ENCODE measurements at places on chromosomes 2 and 18.

- H3K27me3 ChIP-seq, result no peaks in the 10 kb centered on the region
- no peak overlapping the region for H3K4me3 ChIP-seq
- no peak for DNase-seq
- peaks cover 27% of the 10 kb centered on the region for H3K4me1 ChIP-seq
- H3K36me3 ChIP-seq, result peaks cover 20% of the 10 kb centered on the region
- H3K27ac ChIP-seq, result peak overlapping the region; percentile 11
Observed at GRCh38 chr2:61926531-61927477, 21.3 kb downstream of the COMMD1 start.

- H3K27ac ChIP-seq, result no peak overlapping the region
- H3K36me3 ChIP-seq, result no peaks in the 10 kb centered on the region
- H3K27me3 ChIP-seq, result no peaks in the 10 kb centered on the region
- no peak for DNase-seq
Observed at GRCh38 chr2:36366491-36367120, 11.0 kb downstream of the CRIM1 start.

DNA sequence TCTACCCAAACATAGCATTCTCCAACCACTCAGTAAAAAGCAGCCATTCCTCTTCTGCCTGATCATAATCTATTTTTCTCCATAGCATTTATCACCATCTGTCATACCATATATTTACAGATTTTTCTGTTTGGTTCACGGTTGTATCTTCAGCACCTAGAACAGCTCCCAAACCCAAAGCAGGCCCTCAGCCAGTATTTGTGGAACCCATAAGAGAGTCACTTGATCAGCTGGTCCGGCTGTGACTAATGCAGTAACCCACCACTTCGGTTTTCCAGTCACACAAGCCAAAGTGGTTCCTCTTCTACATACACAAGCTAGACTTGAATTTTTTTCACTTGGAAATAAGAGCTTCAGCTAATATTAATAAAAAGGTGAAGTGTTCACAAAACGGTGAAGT, 511.6 kb upstream of the CELF4 start:
- H3K4me1 ChIP-seq, result no peaks in the 10 kb centered on the region
- H3K27me3 ChIP-seq, result no peaks in the 10 kb centered on the region
- no peaks in the 10 kb centered on the region for H3K36me3 ChIP-seq
- H3K27ac ChIP-seq, result no peak overlapping the region
- DNase-seq, result no peak
- H3K4me3 ChIP-seq, result no peak overlapping the region

DNA sequence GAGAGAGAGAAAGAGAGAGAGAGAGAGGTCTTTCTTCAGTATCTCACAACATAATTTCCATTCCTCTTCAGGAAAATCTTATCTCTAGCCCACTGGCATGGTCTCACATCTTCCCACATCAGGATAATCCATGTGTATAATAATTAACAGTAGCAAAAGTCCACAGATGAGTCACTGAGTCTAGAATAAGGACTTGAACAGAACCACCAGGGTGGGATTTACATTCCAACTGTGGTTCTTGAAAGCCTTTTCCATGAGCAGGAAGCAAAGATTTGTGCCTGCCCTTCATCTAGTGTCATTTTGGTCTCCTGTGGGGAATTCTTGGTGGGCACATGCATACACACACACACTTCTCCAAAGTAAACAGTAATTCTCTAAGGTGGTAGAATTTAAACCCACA, 107.1 kb upstream of the TCF4 start:
- H3K27ac ChIP-seq, result no peak overlapping the region
- H3K27me3 ChIP-seq, result no peaks in the 10 kb centered on the region
- H3K4me1 ChIP-seq, result peaks cover 3% of the 10 kb centered on the region
- H3K36me3 ChIP-seq, result no peaks in the 10 kb centered on the region

GRCh38 chr2:152462779-152463178, 127.8 kb downstream of the FMNL2 start:
- no peak overlapping the region for H3K27ac ChIP-seq
- H3K27me3 ChIP-seq, result no peaks in the 10 kb centered on the region
- no peaks in the 10 kb centered on the region for H3K36me3 ChIP-seq
- DNase-seq, result no peak
- no peak overlapping the region for H3K4me3 ChIP-seq

DNA sequence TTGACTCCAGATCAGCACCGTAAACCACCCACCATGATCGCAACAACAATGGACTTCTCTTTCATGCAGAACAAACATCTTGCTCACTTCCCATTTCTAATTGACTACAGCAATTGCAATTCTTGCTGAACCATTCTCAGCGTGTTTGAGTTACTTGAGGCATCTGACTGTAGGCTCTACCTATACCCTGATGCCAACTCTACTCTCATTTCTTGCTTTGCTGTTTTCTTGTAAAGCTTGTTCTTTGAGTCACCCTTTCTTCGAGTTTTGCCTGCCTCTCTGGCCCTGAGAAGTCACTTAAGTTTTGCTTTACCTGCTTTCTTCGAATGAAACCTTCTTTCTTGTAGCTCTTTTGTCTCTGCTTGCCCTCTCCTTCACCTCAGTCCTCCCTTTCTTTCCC, 160.5 kb upstream of the RND3 start:
- no peaks in the 10 kb centered on the region for H3K36me3 ChIP-seq
- DNase-seq, result no peak
- H3K4me1 ChIP-seq, result no peaks in the 10 kb centered on the region
- no peak overlapping the region for H3K27ac ChIP-seq

DNA sequence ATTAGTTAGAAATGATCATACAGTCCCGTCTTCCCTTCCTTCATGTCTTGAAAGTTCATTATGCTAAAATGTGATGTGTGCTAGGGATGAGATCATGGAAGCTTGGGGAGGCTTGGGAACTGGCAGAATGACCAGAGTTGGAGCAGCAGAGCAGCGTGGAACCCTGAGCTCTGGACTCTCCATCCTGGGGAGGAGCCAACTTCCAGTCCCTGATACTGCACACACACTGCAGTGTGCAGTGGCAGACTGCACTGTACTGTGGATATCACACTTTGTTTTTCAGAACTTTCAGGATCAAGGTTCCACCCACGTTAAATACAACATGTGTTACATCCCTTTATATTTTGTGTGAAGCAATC, 27.3 kb upstream of the GREB1 start:
- no peaks in the 10 kb centered on the region for H3K4me1 ChIP-seq
- no peak overlapping the region for H3K27ac ChIP-seq

DNA sequence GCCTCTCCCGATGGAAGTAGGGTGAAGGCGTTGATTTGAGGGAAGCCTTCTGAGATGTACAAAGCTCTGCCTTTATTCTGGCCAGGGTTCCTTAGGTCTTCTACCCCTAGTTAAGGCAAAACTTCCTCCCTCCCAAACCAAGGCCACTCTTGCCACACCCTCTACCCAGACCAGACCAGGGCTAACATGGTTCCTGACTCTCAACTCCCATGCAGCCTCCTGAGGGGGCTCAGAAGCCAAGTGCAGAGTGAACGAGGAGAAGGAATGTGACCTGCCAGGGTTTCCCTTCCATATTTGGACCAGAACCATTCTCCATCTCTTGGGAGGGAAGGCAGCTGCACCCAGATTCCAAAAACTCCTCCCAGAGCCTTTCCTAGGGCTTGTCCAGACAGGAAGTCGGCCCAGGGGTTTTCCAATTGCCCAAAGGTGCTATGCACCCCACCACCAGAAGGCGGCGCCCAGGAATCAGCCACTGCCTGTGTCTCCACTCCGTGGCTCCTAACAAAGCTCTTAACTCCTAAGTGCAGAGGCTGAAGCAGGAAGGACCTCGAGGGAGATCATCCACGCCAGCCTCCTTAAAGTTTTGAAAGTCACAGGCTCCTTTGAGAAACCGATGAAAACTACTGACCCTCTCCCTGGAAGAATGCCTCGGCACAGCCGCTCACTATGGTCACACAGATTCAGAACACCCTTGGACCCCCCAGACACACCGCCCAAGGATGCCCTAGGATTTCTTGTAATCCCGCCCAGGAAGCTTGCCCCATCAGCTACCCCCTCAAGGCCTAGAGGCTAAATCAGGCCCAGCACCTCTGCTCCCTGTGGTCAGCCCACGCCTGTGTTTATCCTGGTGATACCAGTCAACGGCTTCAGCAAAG, 157.8 kb downstream of the SMAD2 start:
- peak; percentile 25 for DNase-seq
- peaks cover 23% of the 10 kb centered on the region for H3K27me3 ChIP-seq

- no peak overlapping the region for H3K4me3 ChIP-seq
- DNase-seq, result no peak
- no peaks in the 10 kb centered on the region for H3K36me3 ChIP-seq
- no peak overlapping the region for H3K27ac ChIP-seq
Observed at GRCh38 chr2:152430876-152431275, 95.9 kb downstream of the FMNL2 start.

GRCh38 chr2:59988341-59988740, 565.1 kb downstream of the BCL11A start:
- no peak overlapping the region for H3K27ac ChIP-seq
- DNase-seq, result no peak
- no peaks in the 10 kb centered on the region for H3K27me3 ChIP-seq
- H3K4me1 ChIP-seq, result no peaks in the 10 kb centered on the region

- no peak overlapping the region for H3K27ac ChIP-seq
- DNase-seq, result no peak
- no peak overlapping the region for H3K4me3 ChIP-seq
- H3K27me3 ChIP-seq, result peaks cover 4% of the 10 kb centered on the region
- H3K36me3 ChIP-seq, result no peaks in the 10 kb centered on the region
- no peaks in the 10 kb centered on the region for H3K4me1 ChIP-seq
Observed at GRCh38 chr18:75544496-75544895, 117.0 kb upstream of the SMIM21 start.

DNA sequence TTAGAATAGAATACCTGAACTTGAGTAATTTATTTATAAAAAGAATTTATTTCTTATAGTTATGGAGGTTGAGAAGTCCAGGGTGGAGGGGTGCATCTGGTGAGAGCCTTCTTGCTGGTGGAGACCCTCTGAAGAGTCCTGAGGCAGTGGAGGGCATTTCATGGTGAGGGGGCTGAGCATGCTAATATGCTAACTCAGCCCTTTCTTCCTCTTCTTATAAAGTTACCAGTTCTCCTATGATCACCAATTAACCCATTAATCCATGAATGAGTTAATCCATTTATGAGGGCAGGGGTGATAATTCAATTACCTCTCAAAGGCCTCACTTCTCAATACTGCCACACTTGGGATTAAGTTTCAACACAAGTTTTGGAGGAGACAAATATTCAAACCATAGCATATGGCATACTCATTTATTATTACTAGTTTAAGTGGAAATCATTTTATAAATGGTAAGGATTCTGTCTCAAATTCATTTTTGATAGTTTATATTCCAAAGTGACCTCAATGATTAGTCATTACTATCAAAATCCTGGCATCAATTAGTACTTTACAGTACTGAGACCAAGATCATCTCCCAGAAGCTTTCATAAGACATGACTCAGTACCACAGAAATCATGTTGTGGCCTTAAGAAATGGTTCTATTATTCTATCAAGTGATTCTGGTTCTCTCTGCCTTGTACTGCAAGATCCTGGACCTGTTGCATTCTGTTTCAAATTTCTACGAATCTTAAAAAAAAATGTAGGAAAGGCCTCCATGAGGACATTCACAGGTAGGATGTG, 5.5 kb downstream of the ZNF396 start:
- no peaks in the 10 kb centered on the region for H3K36me3 ChIP-seq
- H3K4me1 ChIP-seq, result peaks cover 5% of the 10 kb centered on the region
- no peaks in the 10 kb centered on the region for H3K27me3 ChIP-seq
- H3K27ac ChIP-seq, result no peak overlapping the region
- DNase-seq, result no peak
- H3K4me3 ChIP-seq, result no peak overlapping the region

GRCh38 chr18:75262511-75262910, 51.9 kb downstream of the TSHZ1 start:
- H3K27ac ChIP-seq, result no peak overlapping the region
- no peak for DNase-seq
- no peak overlapping the region for H3K4me3 ChIP-seq
- peaks cover 11% of the 10 kb centered on the region for H3K4me1 ChIP-seq

- H3K27ac ChIP-seq, result peak overlapping the region; percentile 100
- peak; percentile 90 for DNase-seq
- peaks cover 16% of the 10 kb centered on the region for H3K36me3 ChIP-seq
- H3K4me1 ChIP-seq, result peaks cover 23% of the 10 kb centered on the region
Observed at GRCh38 chr2:23925702-23926289, 1.1 kb downstream of the ATAD2B start.

DNA sequence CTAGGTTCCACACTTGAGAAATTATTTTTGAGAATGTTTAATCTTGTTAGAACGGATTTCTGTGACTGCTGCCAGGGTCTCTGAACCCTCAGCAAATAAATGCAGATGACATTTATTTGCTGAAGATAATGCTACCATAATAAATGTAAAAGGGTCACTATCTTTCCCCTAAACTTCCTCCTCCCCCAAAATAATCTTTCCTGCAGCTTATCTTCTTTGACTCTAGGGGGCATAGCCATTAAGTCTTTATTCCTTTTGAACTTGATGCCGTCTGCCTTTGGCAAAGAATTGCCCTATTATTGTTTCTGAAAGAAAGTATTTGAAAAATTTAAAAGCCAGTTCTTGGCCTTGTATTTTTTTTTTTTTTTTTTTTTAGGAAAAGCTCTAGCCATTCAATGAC, 63.6 kb upstream of the ACSL3 start:
- no peak for DNase-seq
- H3K4me1 ChIP-seq, result no peaks in the 10 kb centered on the region
- no peaks in the 10 kb centered on the region for H3K27me3 ChIP-seq
- H3K36me3 ChIP-seq, result no peaks in the 10 kb centered on the region

DNA sequence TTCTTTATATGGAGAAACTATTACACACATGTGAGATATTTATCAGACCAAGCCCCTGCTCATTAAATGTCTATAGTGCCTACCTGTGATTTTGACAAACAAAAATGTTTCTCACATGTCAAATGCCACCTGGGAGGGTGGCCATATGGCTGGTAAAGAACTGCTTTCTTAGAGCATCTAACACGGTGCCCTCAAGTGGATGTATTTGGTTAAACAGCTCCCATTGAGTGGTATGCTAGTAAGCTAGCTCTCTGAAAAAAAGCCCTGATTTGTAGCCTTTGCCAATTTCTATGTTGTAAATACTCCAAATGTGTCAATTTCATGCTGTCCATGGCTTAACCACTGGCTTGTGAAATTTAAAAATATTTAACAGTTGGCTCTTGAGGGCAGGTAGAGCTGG, 94.6 kb downstream of the PMAIP1 start:
- DNase-seq, result no peak
- no peaks in the 10 kb centered on the region for H3K36me3 ChIP-seq
- H3K27me3 ChIP-seq, result peaks cover 55% of the 10 kb centered on the region
- H3K27ac ChIP-seq, result no peak overlapping the region
- H3K4me1 ChIP-seq, result no peaks in the 10 kb centered on the region

GRCh38 chr2:107020392-107020791, 134.4 kb upstream of the ST6GAL2 start:
- no peaks in the 10 kb centered on the region for H3K36me3 ChIP-seq
- no peak for DNase-seq
- no peaks in the 10 kb centered on the region for H3K4me1 ChIP-seq
- no peak overlapping the region for H3K4me3 ChIP-seq
- H3K27me3 ChIP-seq, result no peaks in the 10 kb centered on the region
- no peak overlapping the region for H3K27ac ChIP-seq

All from stimulated activated naive B cell treated with anti-CD40 and anti-IgM and Interleukin-4, amounts not matched to agents 10 μg/mL and 1 μg/mL and 100 μg/mL, for 72 hours (primary cell).